ENCODE measurements at places on chromosomes 5 and 9.

DNA sequence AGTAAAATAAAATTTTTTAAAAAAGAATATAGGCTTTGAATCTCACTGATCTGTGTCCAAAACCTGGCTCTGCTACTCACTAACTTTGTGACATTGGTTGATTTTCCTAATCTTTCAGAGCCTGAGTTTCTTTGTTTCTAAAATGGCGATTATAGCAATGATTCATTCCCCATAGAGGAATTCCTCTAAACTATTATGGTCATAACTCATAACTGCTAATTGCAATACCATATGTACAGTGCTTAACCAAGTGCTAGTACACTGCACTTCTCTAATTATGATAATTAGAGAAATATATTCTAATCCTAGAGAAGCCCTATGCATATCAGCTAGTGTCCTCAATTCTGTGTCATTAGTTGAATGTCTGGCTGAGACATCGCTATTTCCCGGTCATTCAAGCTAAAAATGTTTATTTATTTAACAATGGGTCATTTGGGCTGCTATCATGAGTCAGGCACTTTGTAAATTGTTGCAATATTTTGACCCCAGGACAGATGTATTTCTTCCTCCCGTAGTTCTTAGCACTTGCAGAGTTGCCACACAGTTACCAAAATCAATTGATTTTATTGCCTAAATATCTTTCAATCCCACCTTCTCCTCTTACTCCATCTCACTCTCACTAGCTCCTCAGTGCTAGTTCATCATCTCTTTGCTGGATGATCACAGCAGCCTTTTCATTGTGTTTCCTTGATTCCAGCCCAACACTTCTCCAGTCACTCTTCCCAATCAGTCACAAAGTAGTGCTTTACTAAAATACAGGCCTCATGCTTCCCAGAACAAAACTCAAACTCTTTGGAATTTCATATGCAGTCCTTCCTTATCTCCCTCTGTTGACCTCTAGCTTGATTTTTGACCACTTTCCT is 200.9 kb upstream of the PAPPA start:
- DNase-seq = no peak

GRCh38 chr5:91643797-91644196 is 260.7 kb upstream of the ARRDC3 start:
- DNase-seq = no peak

DNA sequence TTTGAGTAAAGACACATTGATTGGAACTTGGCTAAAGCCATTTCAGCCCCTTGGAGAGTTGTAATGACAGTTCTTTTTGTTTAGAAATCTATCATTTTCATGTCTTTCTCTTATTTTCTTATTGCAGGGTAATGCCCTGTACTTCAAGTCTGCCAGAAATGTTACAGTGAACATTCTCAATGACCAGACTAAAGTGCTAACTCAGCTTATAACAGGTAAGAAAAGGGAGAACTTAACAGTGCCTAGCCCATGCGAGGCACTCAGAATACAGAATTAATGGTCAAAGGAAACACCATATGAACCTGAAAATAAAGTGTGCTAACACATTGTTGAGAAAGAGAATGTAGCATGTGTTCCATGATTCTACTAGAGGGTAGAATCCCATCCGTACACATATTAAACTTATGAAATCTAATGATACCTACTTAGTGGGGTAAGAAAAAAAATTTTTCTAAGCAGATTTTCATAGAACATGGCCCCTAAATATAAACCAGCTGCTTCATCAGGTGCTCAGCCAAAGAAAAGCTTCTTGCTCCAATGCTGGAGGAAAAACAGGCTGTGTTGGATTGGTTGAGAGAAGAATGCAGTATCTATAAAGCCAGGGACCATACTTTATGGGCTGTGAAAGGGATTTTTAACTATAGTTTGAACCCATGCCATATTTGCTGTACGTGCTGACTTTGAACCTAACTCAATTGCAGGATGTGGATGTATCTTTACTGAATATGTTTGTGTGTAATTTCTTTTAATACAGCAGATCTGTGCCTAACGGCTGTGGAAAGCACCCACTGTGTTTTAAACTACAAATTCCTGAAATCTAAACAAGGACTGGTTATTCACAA is 260.8 kb upstream of the PPP1R2B start:
- no peak for DNase-seq

DNA sequence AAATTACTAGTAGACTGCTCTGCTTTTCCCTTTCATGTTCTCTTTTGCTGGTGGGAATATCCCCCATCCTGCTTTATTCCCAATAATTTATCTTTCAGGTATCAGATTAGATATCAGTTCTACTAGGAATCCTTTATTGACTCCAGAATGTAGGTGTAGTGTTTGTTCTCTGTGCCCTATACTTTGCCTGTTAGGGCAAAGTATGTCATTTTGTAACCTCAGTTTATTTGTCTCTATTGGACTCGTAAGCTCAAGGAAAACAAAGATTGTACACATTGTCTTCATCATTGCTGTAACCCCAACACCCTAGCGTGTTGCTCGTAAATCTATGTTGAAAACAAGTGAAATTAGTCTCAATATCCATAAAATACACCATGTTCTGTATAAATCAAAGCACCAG is 190.5 kb downstream of the COMMD10 start:
- DNase-seq = no peak

DNA sequence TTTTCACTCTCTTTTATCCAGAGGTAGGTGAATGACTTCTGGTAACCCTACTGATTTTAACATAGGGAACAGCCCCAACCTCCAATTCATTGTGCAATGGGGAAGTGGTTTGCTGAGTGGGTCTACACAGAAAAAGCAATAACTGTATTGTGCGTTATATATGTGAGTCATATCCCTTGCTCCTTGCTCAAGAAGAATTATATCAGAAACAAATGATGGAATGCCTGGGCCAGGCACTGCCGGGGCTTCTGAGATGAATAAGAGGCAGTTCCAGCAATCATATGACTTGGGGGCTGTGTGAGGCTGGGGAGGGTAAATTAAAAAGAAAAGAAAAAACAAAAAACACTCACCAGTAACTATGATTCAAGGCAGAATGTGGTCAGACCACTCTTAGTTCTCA is 79.2 kb upstream of the ABCA1 start:
- no peak for DNase-seq

DNA sequence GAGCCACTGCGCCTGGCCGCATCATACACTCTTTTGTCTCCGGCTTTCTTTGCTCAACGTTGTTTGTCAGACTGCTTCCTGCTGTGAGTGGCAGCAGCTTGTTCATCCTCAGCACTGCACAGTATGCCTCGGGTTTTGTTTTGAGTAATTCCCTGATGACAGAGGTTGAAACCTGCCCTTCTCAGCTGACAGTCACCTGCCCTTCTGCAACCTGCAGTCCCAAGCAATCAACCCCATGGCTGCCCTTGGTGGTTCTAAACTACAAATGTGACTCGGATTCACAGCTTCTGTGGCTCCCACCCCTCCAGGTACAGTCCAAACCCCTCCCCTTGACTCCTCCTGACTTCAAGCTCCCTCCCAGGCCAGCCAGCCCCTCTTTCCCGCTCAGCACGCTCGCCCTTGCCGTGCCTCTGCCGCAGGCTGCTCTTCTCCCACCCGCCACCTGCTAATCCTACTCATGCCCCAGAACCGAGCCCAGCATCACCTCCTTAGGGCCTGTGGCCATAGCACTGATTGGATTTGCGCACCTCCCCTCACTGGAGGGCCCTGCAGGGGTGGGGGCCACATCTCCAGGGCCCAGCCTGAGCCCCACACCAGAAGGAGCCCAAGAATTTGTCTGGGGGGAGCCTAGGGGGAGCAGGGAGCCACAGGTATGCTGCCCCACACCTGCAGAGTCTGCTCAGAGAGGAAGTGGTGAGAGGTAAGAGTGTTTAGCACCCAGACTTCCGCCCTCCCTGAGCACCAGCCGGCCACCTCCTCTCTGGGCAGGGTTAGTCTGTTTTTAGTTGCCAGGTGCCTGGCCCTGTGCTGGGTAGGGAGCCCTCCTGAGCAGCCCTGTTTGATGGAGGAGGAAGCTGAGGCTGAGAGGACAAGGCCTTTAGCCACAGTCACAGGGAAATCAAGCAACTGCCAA is 10.1 kb downstream of the EEIG1 start:
- peak; percentile 67 for DNase-seq

GRCh38 chr5:14595189-14595588 is 13.6 kb downstream of the OTULINL start:
- DNase-seq = no peak

DNA sequence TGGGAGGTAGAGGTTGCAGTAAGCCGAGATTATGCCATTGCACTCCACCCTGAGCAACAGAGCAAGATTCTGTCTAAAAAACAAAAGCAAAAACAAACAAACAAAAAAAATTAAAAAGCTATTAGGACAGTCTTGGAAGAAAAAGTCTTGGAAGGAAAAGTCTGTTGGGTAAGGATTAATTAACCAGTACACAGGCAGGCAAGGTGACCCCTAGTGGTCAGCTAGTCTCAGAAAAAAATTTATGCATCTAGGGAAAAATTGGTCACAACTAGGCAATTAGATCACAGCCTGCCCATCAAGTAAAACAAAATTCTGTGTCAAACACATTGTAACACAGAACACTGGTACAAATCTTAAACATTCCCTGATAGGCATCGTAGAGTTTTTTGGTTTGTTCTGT is 6.7 kb upstream of the ANKRD18B start:
- DNase-seq = no peak

- no peak for DNase-seq
These were observed 43.8 kb downstream of the ABLIM3 start for GRCh38 chr5:149185067-149185466.

GRCh38 chr5:62260513-62260912 is 45.5 kb upstream of the KIF2A start:
- DNase-seq = no peak

DNA sequence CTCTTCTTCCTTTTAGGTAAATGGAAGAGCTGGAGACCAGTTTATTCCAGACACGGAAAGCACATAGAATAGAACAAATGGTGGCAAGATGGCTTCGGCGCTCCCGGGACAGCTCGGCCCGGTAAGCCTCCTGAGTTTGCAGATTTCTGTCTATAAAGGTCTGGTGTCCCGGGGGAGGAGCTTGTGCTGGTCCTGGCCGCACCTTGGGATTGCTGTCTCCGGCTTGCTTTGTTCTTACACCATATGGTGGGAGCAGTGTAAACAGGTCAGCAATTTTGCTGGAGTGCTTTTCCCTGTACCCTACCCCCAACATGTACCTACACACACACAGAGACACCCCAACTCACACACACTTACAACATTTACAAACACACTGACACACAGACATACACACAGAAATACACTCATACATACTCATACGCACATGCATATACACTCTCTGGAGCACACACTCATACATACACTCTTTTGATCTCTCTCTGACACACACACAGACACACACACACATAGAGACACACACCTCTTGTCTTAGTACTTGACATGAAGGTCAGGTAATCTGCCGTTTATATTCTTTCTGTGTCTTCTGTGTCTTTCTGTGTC is 42.0 kb downstream of the FRMPD1 start:
- no peak for DNase-seq
